ENCODE measurements at places on chromosomes 4 and X.

DNA sequence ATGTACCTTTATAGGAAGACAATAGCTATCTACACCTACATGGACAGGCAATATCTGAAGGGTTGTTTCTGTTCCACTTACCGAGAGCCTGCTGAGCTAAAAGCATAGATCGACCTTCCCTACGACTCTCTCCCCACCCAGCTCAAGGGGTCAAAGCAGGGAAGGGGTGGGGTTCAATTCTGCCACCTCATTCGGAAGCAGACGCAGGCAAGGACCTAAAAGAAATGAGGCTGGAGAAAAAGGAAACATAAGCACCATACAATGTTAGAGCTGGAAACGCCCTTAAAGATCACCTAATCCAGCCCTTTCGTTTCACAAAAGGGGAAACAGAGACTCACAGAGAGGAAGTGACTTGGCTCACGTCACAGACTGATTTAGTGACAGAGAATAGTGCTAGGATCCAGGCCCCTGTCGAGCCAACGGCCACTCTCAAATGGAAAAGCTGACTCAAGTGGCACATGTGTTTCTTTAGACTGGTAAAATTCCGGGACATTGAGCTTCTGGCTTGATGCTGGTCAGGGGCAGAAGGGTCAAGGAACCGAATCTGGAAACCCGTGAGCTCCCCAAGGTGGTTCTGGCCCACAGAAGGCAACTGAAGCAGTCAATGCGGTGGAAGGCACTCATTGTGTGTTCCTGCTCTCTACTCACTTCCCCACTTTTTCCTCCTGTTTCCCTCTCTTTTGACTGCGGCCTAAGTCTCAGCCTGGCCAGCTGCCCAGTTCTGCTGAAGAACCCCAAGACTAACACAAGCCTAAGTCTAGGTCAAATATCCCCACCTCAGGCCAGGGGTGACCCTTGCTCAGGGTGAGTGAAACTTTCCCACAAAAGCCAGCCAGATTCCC, 7.5 kb downstream of the SEPTIN6 start:
- DNase-seq: no peak

- DNase-seq: no peak
Measured at GRCh38 chrX:71174795-71175194, 30.2 kb downstream of the NLGN3 start.

- no peak for DNase-seq
Measured at GRCh38 chrX:54786967-54787366, 11.1 kb downstream of the ITIH6 start.

- no peak for DNase-seq
Measured at GRCh38 chr4:42588909-42589308, 68.0 kb downstream of the ATP8A1 start.

GRCh38 chrX:31609130-31609529, 537.3 kb upstream of the FTHL17 start:
- no peak for DNase-seq

- no peak for DNase-seq
Measured at GRCh38 chr4:179278647-179279046, 1836.4 kb upstream of the AGA start.

DNA sequence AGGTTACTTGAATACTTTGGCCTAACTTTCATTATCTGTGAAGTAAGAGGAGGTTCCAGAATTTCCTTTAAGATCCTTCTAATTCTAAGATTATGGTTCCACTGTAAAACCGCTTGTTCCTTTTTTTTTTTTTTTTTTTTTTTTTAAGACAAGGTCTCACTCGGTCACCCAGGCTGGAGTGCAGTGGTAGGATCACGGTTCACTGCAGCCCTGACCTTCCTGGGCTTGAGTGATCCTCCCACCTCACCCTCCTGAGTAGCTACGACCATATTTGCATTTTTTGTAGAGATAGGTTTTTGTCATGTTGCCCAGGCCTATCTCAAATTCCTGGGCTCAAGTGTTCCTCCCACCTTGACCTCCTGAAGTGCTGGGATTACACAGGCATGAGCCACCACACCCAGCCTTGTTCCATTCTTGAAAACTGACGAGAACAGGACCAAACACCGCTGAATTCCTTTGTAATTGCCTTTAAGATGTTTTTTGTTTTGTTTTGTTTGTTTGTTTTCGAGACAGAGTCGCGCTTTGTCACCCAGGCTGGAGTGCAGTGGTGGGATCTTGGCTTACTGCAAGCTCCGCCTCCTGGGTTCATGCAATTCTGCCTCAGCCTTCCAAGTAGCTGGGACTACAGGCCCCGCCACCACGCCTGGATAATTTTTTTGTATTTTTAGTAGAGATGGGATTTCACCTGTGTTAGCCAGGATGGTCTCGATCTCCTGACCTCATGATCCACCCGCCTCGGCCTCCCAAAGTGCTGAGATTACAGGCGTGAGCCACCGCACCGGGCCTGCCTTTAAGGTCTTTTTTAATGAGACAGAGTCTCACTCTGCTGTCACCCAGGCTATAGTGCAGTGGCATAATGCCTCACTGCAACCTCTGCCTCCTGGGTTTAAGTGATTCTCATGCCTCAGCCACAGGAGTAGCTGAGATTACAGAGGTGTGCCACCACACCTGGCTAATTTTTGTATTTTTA, 6.8 kb downstream of the PDS5A start:
- no peak for DNase-seq

GRCh38 chrX:108736509-108737479, at the start of gene IRS4:
Gene IRS4, minus strand, starts transcription at chrX:108736563.
- DNase-seq: no peak

- DNase-seq: no peak
Measured at GRCh38 chr4:53779025-53779424, 187.7 kb upstream of the LNX1 start.

GRCh38 chr4:87505862-87506261, 23.3 kb downstream of the SPARCL1 start:
- no peak for DNase-seq

GRCh38 chr4:3388471-3389232, 53.1 kb upstream of the HGFAC start:
- no peak for DNase-seq

All from cerebellar nuclear complex (tissue), 1 donor.